Right forelimb (tissue), 1 donor: ENCODE measurements at places on chromosomes 16 and 17.
A peak's percentile ranks its signal among the peaks of the same experiment; 100 is the strongest.

- DNase-seq, result no peak
Measured at GRCh38 chr16:66562409-66562808, 3.8 kb upstream of the CMTM1 start.

- peak; percentile 88 for DNase-seq
Measured at GRCh38 chr16:81610144-81610842, 165.7 kb downstream of the CMIP start.

DNA sequence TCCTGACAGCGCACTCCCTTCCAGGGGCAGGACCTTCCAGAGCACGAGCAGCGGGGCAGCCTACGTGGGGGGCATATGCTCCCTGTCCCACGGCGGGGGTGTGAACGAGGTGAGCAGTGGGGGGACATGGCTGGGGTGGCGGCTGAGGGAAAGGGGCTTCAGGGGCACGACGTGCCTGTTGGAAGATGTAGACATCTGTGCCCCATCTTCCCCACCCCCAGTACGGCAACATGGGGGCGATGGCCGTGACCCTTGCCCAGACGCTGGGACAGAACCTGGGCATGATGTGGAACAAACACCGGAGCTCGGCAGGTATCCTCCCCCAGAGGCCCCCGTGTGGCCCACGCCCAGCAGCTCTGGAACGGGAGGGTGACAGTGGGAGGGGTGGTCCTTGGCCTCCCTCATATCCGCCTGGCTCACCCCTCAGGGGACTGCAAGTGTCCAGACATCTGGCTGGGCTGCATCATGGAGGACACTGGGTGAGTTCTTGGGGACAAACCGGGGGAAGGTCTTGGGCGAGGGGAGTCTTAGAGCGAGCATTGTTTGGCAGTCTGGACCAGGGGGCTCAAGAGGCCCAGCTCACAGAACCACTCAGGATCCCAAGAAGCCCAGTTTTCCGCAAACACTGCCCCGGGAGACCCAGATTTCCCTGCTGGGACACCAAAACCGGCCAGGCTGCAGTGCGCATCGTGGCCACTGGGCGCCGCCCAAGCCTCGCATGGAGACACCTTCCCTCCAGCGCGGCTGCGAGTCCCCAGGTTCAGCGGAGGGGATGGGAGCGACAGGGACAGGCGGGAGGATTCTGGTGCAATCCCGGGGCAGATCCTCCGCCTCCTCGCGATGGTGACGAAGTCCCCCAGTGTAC, 15.7 kb downstream of the ADAM11 start:
- DNase-seq, result peak; percentile 91

DNA sequence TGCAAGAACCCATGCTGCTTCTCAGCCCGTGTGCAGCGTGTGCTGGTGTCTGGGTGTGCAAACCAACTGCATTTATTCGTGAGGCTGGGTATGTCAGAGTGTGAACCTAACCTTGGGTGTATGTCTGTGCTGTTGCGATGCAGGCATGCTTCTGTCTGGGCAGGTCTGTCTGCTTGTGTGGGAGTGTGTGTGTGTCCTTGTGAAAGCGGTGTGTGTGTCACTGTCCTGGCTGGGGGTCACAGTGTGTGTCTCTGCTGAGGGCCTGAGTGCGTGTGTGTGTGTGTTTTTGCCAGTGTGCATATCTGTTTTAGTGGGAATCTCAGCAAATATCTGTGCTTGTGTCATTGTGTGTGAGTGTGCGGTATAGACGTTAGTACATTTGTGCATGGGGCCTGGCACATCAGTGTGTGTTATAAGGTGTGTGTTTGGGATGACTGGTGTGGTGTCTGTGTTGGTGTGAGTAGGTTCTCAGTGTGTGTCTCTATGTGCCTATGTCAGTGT, 121.8 kb downstream of the CYLD start:
- DNase-seq, result no peak

GRCh38 chr17:57477522-57478362, 221.4 kb downstream of the MSI2 start:
- no peak for DNase-seq

DNA sequence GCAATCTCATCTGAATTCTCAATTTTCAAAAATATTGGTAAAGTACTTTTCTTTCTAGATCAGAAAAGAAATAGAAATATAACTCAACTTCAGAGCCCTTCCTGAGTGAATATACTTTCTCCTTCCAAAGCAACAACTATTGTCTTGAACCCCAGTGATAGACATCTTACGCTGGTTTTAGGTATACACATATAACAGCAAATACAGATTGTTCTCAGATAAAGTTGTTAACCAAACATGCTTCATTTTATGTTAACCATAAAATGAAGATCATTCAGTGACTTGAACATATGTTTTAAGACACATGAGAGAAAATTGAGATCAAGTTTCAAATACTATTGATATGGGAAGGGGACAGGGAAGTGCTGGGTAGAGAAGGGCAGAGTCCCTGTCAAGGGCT, 53.7 kb upstream of the C17orf78 start:
- DNase-seq, result no peak

- no peak for DNase-seq
Measured at GRCh38 chr17:28907709-28908475, 5.0 kb upstream of the DHRS13 start.

DNA sequence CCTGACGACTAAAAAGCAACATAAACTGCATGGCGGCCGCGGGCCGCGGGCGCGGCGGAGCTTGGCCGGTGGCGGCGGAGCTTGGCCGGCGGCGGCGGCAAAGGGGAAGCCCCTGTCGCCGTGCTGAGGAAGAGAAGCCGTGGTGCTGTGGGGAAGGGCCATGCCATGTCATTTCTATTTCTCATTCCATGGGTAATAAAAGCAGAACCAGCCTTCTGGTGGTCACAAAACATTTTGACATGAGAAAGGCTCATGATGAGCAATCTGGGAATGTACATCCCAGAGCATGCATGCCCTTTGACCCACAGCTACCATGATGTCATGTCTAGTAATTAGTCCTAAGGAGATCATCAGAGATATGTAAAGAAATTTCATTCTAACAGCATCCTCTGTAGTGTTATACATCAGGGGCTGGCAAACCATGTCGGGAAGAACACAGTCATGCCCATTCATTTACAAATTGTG, 23.9 kb upstream of the HEATR6 start:
- DNase-seq, result peak; percentile 49

GRCh38 chr16:49828533-49829267, 27.2 kb downstream of the ZNF423 start:
- DNase-seq, result no peak

GRCh38 chr16:69109486-69110270, 4.2 kb downstream of the HAS3 start:
- DNase-seq, result no peak

- no peak for DNase-seq
Measured at GRCh38 chr16:69057400-69058378, 47.8 kb upstream of the HAS3 start.

- peak; percentile 95 for DNase-seq
Measured at GRCh38 chr17:39144416-39144840, 7.0 kb downstream of the PLXDC1 start.

DNA sequence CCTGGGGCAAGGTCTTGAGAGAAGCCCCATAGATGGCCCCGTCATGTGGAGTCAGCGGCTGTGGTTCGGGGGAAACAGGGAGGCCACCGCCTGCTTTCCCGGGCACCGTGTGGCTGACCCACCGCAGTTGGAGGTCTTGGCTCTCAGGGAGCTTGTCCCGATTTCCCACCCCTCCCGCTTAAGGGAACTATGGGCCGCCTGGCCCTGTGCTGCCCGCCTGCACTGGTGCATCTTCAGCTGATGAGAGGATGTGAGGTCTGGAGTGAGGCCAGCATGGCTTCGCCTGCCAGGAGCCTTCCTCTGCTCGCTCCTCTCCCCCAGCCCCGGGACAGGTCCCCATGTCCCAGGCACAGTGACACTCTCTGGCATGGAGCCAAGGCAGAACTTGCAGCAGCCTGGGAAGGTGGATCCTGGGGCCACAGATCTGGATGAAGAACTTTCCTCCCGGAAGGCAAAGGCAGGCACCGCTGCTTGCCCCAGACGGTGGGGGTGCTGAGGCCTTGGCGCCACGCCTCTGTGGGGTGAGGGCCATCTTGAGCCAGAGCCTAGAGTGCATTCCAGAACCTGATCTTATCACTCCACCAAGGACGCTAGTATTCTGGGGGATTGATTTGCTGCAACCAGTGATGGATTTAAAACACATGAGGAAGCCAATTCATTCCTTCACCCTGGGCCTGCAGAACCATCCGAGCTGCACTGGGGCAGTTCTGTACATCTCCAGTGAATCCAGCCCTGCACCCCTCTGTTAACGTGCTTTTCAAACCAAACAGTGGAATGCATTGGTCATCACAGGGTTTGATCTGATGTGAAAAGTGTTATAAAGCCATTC, 178.6 kb upstream of the TNRC6C start:
- DNase-seq, result peak; percentile 62

- no peak for DNase-seq
Measured at GRCh38 chr16:86951831-86952598, 365.2 kb downstream of the C16orf95 start.

GRCh38 chr17:61007980-61008379, 330.3 kb downstream of the BCAS3 start:
- no peak for DNase-seq

- DNase-seq, result no peak
Measured at GRCh38 chr16:47037396-47037745, 63.9 kb upstream of the DNAJA2 start.

DNA sequence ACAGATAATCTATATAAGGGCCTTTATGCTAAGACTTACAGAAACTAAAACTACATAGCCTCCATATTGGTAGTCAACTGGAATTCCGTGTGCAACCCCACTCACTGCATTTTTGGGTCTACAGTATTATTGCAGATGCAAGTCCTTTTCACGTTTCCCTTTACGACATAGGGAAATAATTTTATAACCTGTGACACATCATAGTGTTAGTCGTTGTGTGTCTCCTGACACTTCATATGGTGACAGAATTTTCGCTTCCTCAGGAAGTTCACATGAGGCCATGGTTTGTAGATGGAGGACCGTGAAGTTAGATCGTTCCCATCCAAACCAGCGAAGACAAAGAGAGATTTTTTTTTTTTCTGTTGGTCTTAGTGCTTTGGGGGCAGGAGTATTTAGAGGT, 15.7 kb upstream of the MRC2 start:
- DNase-seq, result no peak

GRCh38 chr16:1320097-1320496, 10.7 kb downstream of the UBE2I start:
- no peak for DNase-seq

- DNase-seq, result no peak
Measured at GRCh38 chr16:54077050-54077821, 209.4 kb downstream of the IRX3 start.

GRCh38 chr17:62995377-62995885, 29.4 kb downstream of the TANC2 start:
- no peak for DNase-seq

GRCh38 chr17:41814195-41814594, 1.4 kb downstream of the FKBP10 start:
- DNase-seq, result no peak

GRCh38 chr17:5784791-5785190, 200.5 kb upstream of the NLRP1 start:
- DNase-seq, result no peak

GRCh38 chr17:73900516-73900915, 256.3 kb upstream of the SDK2 start:
- no peak for DNase-seq

DNA sequence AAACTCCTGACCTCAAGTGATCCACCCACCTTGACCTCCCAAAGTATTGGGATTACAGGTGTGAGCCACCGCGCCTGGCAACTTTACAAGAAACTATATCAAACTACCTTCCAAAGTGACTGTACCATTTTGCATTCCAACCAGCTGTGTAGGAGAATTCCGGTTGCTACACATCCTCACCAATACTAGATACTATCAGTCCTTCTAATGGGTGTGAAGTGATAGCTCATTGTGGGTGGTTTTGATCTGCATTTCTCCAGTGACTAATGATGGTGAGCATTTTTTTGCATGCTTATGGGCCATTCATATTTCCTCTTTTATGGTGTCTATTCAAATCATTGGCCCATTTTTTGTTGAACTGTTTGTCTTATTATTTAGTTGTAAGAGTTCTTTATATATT, 37.7 kb downstream of the SCNN1B start:
- no peak for DNase-seq

DNA sequence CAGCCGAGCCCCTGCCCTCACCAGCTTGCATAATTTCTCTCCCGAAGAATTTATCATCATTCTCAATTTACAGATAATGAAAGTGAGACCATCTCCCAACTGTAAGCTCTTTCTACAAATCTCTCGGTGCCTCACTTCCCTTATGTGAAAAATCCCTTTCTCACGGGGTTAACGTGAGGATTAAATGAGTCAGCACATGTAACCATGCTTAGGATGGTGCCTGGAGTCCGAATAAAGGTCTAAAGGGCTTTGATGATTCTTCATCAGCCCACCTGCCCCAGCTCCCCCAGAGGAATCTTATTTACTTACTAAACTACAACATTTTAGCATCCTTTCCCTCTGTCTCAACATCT, 24.8 kb upstream of the PIK3R6 start:
- no peak for DNase-seq

DNA sequence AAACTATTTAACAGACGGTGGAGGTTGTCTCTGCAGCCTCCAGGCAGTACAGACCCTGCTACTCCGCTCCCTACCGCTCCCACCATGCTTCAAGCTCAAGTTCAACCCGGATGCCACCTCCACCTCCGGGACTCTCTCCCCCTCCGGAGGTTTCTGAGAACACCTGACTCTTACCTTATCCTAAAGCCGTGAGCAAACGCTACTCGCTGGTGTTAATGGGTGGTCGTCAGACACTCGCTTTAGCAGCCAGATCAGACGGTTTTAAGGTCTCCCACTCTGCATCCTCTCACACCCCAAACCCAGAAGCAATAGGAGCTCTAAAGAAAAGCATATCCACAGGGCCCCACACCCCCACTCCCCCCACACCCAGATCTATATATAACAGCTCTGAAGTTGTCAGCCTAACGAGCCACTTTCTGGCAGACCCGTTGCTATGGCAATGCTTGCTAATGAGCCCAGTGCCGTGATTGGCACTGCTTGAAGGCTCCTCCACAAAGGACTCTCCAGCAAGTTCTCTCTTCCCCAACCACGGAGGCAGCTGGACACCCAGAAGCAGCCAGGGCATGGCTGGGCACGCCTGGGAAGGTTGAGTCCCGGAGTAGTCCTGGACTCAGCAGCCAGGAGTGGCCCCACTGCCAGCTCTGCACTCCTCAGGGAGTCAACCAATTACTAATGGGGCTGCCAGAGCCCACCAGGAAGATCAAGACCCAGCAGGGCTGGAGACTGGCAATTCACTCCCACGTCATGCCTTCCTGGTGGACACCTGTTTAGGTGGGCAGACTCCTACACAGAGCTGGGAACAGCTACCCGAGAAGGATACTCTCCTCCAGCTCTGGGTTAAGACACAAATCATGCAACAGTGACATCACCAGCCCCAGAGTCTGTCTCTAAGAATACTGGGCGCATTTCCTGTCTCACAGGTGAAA, 121.2 kb upstream of the RCVRN start:
- no peak for DNase-seq
